Suprapubic skin (tissue), 4 donors: ENCODE measurements at places on chromosomes 1 and 21. TPM values are rescaled to one million over a fixed set of nuclear protein-coding genes. Genes with fewer than 3 reads are reported as not detected.

DNA sequence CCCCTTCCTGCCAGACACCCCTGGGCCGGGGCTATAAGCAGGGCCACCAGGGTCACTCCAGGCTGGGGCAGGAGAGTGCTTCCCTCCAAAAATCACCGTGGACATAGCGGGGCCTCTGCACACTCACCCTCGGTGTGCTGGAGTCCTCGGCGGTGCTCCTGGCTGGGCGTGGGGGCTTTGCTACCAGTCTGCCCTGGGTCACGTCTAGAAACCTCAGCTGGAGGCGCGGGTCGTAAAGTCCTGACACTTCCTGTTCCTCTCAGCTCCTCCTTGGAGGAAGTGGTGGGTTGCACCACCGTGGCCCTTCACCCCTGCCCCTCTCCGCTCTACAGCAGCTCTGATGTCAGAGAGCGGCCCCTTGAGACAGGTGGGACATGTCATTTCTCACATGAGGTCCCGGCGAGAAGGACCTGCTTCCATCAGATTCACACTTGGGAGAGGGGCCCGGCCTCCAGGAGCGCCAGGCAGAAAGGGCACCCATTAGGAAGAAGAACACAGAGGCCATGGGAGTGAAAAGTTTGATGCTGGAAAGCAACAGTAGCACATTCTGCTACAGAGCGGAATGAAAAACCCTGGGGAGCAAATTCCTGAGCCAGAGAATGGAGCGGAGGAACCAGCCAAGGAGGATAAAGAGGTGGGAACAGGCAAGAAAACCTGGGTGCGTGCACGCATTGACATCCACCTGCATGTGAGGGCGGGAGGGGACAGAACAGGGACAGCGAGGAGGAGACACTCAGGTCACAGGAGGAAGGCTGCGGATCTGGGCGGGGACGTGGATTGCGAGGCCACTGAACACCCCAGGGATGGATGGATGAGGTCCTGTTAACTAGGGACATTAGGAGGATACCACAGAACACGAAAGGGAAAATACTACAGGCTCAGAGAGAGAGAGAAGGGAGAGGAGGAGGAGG, at the start of gene ITGB2:
Gene ITGB2 (minus strand): TSS at position 206 of the 911 bp plus-strand sequence. CDS start 10,117 bp downstream, outside the sequence.
- no peak within 1 kb of the TSS for H3K27ac ChIP-seq
- H3K4me3 ChIP-seq: peak within 1 kb of the TSS; percentile 35
- no peaks in the 10 kb centered on the region for H3K36me3 ChIP-seq
- H3K4me1 ChIP-seq: peaks cover 24% of the 10 kb centered on the region
- DNase-seq: no peak

DNA sequence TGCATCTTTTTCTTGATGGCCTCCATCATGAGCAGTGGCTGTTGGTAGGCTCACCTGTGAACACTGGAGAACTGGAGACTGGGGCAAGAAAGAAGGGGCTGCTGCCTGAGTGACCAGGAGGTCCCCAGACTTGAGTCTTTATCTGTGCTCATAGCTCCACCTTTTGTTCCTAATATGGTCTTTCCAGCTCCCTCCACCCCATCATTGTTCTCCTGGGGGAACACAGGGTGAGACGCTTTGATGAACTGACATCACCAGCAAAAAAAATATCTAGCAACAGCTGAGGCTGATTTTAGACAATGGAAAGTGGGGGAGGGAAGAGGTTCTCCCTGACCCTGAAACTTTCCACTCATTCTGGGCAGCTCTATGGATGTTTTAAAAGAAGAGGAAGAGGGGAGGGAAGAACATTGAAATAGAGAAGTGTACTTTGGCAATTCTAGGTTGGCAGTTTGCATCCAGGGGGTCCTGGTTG, at the start of gene TPM3:
Gene TPM3 (minus strand): TSS at position 111 of the 472 bp plus-strand sequence. CDS start 82 bp downstream, at position 29.
- no peaks in the 10 kb centered on the region for H3K27me3 ChIP-seq
- DNase-seq: no peak
- H3K4me1 ChIP-seq: peaks cover 12% of the 10 kb centered on the region
- H3K4me3 ChIP-seq: no peak within 1 kb of the TSS

DNA sequence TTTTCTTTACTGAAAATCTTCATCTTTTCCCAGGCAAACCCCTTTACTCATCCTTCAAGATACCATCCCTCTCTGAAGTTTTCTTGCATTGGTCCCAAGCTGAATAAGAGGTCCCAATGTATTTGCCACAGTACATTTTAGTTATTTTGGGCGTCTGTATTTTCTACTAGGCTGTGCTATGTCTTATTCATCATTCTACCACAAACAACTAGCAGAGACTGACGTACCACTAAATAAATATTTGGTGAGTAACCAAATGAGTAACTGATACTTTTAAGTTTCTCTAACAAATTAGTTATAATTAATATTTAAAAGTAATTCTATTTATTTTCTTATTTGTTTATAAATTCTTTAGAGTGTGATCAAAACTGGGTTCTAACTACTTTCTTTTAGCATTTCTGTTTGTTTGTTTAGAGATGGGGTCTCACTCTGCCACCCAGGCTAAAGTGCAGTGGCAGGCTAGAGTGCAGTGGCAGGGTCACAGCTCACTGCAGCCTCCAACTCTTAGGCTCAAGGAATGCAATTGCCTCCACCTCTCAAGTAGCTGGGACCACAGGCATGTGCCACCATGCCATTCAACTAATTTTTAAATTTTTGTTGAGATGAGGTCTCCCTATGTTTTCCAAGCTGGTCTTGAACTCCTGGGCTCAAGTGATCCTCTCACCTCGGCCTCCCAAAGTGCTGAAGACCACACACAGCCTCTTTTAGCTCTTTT, 33.1 kb downstream of the NDC1 start:
- peaks cover 64% of the 10 kb centered on the region for H3K36me3 ChIP-seq
- no peaks in the 10 kb centered on the region for H3K4me1 ChIP-seq
- H3K27ac ChIP-seq: no peak overlapping the region
- no peaks in the 10 kb centered on the region for H3K27me3 ChIP-seq
- DNase-seq: no peak

FALEC gene
- not detected for total RNA-seq

- H3K36me3 ChIP-seq: no peaks in the 10 kb centered on the region
- no peak for DNase-seq
- no peak overlapping the region for H3K4me3 ChIP-seq
Observed at GRCh38 chr1:171902527-171902926, 61.2 kb downstream of the DNM3 start.

CLCA2 gene
- total RNA-seq: 119 TPM

GRCh38 chr1:9767964-9768668, 55.6 kb downstream of the CLSTN1 start:
- H3K36me3 ChIP-seq: peaks cover 16% of the 10 kb centered on the region
- H3K27ac ChIP-seq: no peak overlapping the region
- no peak for DNase-seq
- H3K27me3 ChIP-seq: no peaks in the 10 kb centered on the region

DNA sequence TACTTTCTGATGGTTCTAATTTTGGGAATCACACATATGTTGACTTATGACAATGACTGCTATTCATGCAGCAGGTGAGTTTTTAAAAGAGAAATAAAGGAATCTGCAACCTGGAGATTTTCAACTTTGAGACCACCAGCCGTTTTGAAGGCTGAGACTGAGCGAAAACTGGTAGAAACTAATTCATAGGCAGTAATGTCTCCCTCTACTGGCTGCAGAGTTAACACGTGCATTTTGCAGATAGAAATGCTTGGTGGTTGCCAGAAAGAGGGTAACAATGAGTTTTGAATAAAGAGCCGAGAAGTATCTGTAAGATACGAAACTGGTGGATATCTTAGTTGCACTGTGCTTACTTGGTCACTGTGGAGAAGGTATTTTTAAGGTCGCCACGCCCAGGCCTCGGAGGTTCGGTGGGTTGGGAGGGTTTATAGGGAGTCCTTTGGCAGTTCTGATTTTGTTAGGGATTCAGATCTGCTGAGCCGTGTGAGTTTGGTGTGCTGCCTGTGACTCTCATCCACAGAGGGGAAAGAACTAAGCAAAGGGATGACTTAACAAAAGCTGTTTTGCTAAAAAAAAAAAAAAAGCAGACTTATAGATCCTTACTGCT, 83.0 kb downstream of the RYR2 start:
- no peak for DNase-seq
- no peaks in the 10 kb centered on the region for H3K4me1 ChIP-seq
- no peak overlapping the region for H3K4me3 ChIP-seq
- H3K27me3 ChIP-seq: no peaks in the 10 kb centered on the region
- no peaks in the 10 kb centered on the region for H3K36me3 ChIP-seq
